ENCODE measurements at places on chromosomes 6 and 20.

DNA sequence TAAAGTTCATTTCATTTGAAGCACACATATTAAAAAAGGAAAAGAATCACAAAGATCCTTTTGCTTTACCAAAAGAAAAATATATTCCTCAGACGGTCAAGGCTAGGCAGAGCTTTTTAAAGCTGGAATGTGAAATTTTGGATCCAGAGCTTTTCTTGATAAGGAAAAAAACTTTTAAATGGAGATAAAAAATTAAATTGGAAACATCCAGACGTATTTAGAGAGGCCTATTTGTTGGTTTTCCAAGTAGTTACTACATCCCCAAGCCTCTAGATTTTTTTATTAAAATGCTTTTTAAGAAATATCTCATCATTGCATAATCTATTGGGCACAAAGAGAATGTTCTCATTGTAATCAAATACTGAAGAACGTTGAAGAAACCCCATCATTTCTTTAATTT is 385.7 kb upstream of the CITED2 start:
- no peak for DNase-seq

- DNase-seq = no peak
These were observed 44.6 kb downstream of the TULP4 start for GRCh38 chr6:158356586-158357546.

- no peak for DNase-seq
These were observed 26.0 kb upstream of the PI16 start for GRCh38 chr6:36928547-36928918.

- no peak for DNase-seq
These were observed 36.0 kb upstream of the SMIM29 start for GRCh38 chr6:34284563-34285447.

- no peak for DNase-seq
These were observed 29.3 kb downstream of the RANBP9 start for GRCh38 chr6:13682346-13682745.

GRCh38 chr6:99602520-99603420 is 3.9 kb upstream of the PRDM13 start:
- DNase-seq = no peak

- DNase-seq = peak; percentile 55
These were observed 38.9 kb upstream of the SAYSD1 start for GRCh38 chr6:39153766-39154397.

GRCh38 chr6:45697605-45698004 is 318.1 kb downstream of the CLIC5 start:
- DNase-seq = no peak

- DNase-seq = no peak
These were observed 18.0 kb downstream of the TCFL5 start for GRCh38 chr20:62843656-62844055.

DNA sequence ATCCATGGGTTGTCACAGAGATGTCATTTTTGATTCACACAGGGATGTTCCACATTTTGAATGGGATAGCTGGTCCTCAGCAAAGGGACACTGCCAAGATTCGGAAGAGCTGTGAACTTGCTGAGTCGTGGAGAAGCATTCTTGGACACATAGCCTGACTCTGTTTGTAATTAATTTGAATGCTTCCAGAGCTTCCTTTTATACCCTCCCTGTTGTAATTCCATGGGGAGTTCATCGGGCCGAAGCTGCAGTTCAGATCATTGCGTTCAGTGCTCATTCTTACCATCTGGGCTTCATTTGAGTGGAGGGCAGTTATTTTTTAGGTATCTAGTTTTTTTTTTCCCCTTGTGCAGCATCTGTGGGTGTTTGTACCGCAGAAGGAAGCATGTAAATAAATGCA is 126.5 kb downstream of the SLC24A3 start:
- no peak for DNase-seq

GRCh38 chr20:62282103-62282502 is 20.7 kb upstream of the ADRM1 start:
- DNase-seq = no peak

GRCh38 chr6:148359228-148359627 is 16.6 kb downstream of the SASH1 start:
- no peak for DNase-seq

- no peak for DNase-seq
These were observed 88.2 kb upstream of the MPC1 start for GRCh38 chr6:166470863-166471410.

DNA sequence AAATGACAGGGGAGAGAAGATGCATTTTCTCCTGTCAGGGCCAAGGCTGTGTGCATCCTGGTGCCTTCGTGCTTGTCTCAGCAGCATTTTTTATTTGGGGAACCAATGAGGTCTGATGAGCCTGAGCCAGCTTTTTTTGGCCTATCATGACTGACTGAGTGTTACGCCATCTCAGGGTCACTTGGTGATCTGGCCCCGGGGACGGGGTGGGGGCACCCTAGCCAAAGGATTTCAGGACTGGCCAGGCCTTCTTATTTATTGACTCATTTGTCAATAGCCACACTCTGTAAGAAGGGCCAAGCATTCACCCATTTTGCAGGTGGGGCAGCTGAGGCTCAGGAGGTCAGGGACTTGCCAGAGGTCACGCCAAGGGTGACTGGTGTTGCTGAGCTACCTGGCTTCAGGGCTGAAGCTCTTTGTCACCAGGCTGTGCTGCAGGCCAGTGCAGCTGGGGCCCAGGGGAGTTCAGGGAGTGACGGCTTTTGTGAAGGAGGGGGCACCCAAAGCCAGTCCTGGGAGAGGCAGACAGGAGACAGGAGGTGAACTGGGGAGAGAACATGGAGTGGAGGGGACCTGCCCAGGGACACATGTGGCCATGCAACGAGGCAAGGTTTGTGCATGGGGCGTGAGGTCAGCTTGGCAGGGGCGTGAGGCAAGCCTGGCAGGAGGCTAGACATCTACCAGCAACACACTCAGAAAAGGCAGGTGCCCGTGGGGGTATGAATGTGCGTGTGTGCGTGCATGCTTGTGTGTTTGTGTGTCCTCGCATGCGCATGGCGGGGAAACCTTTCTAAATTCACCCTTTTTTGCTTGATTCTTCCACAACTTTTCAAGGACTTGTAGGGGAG is 31.1 kb downstream of the VSTM2L start:
- no peak for DNase-seq

GRCh38 chr6:1820714-1821113 is 211.0 kb downstream of the FOXC1 start:
- no peak for DNase-seq

DNA sequence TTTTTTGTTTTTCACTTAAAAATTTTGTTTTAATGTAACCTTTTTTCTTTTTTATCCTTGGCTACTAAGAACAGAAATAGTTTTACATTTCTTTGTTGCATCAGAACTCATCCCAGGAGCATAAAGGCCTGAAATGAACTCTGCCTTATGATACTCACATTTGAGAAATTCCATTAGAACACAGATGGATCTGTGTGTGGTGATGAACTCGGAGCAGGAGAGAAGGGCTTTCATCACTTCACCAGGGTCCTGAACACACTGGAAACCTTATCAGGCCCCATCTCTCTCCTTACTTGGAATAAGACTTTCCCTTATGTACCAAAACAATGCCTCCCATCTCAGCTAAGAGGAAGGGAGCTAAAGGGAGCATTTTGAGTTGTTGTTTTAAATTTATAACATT is 139.4 kb downstream of the PHF3 start:
- DNase-seq = no peak

DNA sequence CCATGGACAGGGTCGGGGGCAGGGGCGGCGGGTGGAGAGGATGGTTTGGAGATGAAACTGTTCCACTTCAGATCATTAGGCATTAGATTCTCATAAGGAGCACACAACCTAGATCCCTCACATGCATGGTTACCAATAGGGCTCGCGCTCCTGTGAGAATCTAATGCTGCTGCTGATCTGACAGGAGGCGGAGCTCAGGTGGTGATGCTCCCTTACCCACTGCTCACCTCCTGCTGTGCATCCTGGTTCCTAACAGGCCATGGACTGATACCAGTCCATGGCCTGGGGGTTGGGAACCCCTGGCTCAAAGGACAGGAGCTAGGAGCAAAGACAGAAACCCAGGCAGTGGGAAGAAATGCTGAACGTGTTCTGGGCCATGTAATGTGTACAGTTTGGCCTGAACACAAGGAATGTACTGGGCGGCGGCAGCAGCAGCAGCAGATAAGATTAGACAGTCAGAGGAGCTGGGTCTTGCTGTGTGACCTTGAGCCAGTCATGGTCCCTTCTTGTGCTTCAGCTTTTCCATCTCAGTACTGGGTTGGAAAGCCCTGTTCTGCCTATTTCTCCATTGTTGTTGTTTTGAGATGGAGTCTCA is 4.7 kb upstream of the SPAG4 start:
- no peak for DNase-seq

- no peak for DNase-seq
These were observed 41.6 kb upstream of the NOX3 start for GRCh38 chr6:155497273-155497672.

GRCh38 chr20:16437387-16437996 is 135.8 kb downstream of the KIF16B start:
- DNase-seq = no peak

DNA sequence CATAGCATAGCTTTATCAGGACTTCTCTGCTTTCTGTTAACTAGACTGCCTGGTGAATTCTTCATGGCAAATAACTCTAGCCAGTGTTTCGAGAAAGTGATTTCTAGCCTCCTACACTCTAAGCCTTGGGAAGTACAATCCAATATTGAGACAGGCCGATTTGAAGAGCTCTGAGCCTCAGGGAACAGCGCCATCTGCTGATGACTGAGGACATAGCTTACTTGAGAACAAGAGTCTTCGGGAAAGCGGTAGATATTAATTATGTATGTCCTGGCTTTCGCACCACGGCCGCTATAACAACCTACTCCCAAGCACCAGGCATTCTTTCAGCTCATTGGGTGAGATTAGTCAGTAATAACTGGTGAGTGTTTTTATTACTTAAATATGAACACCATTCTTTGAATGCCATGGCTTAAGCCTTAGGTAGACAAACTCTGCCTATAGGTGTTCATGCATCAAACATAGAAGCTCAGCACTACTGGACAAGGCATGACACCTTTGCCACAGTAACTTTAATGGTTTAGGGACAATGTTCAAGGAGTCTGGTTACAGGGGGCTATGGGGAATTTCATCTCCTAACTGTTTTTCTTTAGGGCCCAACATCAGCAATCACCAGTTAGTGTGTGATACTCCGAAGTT is 518.6 kb downstream of the BMP2 start:
- no peak for DNase-seq

DNA sequence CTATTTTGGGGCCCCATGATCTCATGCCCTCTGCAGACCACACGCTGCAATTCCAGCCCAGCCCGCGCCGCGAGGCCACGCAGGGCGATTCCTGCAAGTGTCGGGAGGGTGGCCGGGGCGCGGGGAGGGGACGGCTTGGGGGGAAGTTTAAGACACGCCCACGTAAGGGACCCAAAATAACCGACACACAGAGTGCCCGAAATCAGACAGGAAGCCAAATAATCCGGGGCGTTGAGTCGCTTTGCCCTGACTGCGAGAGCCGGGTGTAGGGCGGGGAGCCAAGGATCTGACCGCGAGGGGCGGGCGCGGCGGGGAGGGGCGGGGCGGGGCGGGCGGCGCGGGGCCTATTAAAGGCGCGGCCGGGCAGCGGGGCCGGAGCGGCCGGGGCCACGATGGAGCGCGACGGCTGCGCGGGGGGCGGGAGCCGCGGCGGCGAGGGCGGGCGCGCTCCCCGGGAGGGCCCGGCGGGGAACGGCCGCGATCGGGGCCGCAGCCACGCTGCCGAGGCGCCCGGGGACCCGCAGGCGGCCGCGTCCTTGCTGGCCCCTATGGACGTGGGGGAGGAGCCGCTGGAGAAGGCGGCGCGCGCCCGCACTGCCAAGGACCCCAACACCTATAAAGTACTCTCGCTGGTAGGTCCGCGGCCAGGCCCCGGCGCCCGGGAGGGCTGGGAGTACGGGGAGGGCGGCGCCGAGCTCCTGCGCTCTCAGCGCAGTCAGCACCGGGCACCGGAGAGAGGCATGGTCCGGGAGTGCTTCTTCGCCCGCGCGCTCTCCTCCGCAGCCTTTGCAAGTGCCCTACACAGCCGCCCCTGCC is at the start of gene ENPP1:
Gene ENPP1, plus strand, starts transcription at position 377 of the 816 bp plus-strand sequence. Its CDS starts 16 bp downstream, at position 393.
- DNase-seq = peak; percentile 63

DNA sequence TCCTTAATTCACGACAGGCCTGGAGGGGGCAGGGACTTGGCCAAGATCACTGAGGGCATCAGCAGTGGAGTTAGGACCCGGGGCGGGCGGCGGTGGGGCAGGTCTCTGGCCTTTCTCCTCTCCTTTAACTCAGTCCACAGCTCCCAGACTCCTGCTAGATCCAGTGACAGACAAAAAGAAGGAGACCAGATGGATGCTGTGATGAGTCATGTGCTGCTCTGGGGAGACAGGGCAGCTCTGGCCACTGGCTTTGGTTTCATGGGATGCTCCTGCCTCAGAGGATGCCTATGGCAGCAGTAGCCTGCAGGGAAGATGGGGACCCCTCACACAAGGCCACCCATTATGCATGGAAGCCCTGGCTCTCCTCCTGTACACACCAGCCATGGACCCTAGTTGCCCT is 20.5 kb downstream of the EPB41L1 start:
- no peak for DNase-seq

DNA sequence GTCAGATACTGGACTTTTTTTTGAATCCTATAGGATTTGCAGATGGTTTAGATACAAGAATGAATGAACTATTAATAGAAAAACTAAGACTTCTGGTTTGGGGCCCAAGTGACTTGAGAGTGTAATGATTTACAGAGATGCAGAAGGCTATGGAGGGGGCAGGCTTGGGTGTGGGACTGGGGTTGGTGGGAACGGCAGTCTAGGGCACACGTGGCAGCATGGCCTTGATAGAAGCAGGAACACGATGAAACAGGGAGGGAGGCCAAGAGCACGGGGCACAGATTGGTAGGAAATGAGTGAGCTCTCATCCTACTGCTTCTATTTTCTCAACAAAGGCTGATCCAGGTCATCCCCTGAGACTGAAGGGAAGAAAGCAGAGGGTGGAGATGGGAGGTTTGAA is 3.4 kb upstream of the UST start:
- DNase-seq = no peak

DNA sequence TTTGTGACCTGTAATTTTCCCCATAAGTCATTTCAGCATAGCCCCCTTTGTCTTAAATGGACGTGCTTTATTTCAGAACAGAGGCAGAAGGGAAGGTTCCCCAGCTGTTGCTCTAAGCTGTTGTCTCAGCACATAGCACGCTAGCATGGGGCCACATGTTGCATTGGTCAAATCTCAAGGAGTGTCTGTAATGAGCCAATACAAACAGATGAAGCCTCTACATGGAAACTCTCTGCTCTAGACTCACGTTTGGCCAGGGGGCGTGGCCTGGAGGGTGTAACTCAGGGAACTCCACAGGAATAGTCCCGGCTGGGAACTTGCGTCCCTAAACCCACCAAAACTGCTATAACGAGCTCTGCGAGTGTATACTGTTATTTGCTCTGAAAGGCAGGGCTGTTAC is 35.2 kb upstream of the SLC22A2 start:
- DNase-seq = no peak

DNA sequence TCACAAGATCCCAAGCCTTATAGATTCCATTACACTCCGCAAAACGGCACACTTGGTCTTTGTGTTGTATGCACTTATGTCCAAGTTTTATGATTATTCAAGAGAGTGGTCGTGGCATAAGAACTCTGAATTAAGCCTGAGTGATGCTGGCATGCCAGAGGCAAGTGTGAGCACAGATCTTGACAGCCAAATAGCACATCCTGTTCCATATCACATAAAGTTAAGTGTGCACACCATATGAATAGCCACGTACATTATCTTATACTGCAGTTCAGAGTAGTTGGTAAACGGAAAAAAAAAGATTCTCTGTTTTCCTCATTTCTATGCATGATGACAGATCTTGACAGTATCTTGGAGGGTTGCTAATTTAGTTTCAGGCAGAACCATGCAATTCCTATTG is 727.3 kb upstream of the FLRT3 start:
- no peak for DNase-seq

Measured in T-helper 2 cell treated with Interferon-gamma antibody and Interleukin-4, amounts not matched to agents 5 μg/mL and 100 μg/mL, for 36 hours (primary cell).